ENCODE measurements at places on chromosomes 1 and 21.

GRCh38 chr1:87497380-87498203, 168.9 kb downstream of the LMO4 start:
- no peak for DNase-seq

- DNase-seq: no peak
Observed at GRCh38 chr1:87916965-87917364, 588.3 kb downstream of the LMO4 start.

- DNase-seq: no peak
Observed at GRCh38 chr1:55481634-55482033, 266.5 kb upstream of the USP24 start.

GRCh38 chr1:172914501-172915144, 136.1 kb downstream of the TNFSF18 start:
- DNase-seq: no peak

DNA sequence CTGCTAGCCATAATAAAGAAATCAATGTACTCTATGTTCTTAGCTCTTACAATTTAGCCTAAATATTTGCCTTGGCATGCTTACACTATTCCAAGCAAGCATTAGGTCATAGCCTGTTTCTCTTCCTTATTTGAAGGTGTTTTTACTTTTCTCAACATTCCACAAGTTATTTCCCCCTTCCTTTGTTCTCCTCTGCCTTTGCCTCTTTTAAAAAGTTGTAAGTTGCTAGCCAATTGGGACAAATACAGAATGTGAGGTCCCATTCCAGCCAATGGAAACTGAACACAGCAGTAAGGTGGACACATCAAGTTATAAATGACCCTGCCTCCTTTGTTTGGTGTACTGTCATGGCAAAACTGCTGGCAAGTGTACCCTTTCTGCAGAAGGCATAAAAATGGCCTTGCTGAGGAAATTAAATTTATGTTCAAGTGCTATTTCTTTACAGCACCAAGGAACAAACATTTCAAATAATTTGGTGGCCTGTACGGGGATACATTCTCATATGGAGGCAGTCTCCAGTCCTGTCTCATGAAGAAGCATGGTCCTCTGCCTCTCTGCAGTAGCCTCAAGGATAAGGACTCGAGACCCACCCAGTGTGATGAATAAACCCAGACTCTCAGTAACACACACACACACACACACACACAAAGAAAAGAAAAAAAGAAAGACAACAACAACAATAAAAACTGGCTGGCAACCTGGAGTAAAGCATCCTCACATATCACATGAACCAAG, 28.8 kb upstream of the FMO1 start:
- no peak for DNase-seq

DNA sequence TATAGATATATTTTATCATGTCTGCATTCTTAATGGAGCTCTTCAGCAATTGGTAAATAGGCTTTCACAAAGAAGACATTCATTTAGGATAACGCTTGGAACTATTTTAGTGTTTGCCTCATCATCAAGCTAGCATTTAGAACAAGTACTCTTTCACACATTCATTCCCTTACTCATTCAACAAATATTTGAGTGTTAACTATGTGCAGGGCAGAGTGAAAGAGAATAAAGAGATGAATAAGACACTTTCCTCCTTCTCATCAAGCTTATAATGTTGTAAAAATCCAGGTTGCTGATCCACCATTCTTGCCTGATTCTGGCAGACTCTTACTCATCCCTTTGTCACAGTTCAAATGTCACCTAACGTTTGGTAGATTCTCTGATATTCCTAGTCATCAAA, 386.3 kb upstream of the BEND5 start:
- DNase-seq: no peak

DNA sequence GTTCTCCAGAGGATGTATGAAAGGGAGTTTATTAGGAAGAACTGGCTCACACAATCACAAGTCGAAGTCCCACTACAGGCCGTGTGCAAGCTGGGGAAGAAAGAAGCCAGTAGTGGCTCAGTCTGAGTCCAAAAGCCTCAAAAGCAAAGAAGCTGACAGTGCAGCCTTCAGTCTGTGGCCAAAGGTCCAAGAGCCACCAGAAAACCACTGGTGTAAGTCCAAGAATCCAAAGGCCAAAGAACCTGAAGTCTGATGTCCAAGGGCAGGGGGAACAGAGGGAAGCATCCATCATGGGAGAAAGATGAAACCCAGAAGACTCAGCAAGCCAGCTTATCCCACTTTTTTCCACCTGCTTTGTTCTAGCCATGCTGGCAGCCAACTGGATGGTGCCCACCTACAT, 21.4 kb upstream of the CEP350 start:
- no peak for DNase-seq

- no peak for DNase-seq
Observed at GRCh38 chr1:148296511-148296910, 144.4 kb upstream of the NBPF11 start.
